ENCODE measurements at places on chromosomes 5 and 9.

DNA sequence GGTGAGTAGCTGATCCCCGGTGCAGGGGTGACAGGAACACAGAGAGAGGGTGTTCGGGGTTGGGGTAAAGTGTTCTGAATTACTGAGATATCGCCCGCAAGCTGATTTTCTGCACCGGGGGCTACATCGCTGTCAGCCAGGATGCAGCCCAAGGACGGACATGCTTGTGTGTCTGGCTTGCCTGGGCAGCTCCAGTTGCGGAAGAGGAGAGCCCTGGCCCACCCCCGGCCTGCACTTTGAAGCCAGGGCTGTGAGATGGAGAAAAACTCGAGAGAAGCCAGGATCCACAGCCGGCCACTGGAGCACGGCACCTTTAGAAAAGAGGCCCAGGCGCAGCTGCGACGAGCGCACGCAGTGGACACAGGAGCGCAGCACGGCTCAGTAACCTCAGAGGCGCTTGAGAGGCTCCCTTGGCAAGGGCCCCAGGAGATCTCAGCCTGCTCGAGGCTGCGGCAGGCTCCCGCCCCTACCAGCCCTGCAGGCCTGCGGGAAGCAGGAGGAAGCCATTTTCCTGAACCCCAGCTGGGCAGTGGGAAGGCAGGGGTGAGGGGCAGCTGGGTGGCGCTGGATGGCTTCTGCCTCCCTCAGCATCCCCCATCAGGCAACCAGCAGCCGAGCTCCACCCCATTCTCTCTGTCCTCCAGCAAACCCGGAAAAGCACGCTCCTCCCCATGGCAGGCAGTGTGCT, 59.2 kb downstream of the C9orf50 start:
- DNase-seq, result peak; percentile 44

DNA sequence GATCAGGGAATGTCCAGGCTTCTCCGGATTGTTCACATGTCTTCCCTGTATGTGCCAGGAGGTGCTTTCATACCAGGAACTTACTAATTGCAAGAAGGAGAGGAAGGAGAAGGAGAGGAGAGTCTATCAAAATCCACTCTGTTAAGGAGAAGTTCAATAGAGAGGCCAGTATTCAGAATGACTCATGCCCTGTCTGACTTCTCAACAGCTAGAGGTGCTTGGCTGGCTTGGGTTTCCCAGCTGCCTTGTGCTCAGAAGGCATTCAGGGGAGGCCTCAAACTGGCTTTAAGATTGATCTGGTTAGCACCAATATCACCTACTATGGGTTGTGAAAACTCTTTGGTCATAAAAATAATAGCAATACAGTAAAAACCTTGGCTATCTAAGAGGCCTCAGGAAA, 167.9 kb upstream of the GLRA1 start:
- DNase-seq, result no peak

DNA sequence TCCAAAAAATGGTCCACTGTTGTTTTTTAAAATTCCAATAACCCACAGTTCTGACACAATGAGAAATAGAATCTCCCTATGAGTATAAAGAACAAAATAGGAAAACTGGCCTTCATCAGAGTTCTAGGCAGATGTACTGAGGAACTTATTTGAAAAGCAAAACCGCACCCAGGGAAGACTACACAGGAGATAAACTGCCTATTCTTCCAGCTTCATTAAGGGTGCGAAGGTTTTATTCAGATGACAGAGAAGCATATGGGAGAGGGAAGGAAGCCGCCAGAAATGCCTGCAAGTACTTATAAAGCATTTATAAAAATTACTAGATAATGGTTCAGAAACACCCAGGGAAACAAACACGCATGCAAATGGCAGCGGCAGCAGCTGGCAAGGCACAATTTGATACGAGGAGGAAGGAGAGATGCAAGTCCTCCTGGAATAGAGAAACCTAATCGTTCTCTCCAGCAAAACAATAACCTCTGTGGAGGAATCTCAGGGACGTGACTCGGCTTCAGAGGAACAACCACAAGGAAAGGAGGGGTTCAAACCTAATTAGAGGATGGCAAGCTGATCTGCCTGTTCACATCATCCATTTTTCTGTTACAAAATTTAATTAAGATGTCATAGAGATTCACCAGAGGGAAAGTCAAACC, 9.0 kb downstream of the TTLL11 start:
- DNase-seq, result no peak

DNA sequence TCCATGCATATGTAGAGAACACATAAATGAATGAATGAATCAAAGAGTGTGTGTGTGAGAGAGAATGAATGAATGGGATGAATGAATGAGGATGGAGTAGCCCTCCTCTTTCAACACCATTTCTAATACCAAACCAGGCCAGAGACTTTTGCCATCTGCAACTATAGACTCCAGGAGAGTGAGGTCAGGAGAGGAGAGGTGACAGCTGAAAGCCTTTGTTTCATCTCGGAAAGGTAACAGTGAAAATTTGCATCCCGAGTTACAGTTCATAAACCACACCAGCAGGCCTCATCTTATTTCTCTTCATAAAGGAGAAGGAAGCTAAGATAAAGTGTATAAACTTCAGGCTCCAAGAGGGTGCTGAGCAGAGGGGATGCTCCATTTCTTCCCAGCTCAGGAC, 255.3 kb upstream of the KLF4 start:
- DNase-seq, result no peak

GRCh38 chr5:159059722-159060121, 40.0 kb downstream of the EBF1 start:
- no peak for DNase-seq

- peak; percentile 44 for DNase-seq
Measured at GRCh38 chr5:9596171-9596780, 33.9 kb downstream of the TAS2R1 start.

- DNase-seq, result peak; percentile 71
Measured at GRCh38 chr5:83281658-83282057, 189.9 kb upstream of the VCAN start.

DNA sequence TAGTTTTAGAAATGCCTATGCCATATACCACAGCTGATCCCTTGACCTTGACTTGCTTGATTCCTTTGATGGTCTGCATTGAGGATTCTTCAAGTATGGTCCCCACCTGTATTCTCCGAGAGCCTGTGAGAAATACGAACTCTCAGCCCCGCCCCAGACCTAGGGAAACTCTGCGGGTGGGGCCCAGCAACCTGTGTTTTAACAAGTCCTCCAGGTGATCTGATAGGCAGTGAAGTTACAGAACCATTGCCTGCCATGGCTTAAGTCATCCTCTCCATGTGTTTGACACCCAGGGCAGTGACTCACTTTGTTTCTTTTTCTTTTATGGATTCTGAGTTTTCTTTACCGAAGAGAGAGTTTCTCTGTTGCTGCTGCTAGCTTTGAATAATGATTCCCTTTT, 18.5 kb downstream of the FRMPD1 start:
- no peak for DNase-seq

GRCh38 chr5:40762705-40763104, 6.9 kb upstream of the TTC33 start:
- no peak for DNase-seq

DNA sequence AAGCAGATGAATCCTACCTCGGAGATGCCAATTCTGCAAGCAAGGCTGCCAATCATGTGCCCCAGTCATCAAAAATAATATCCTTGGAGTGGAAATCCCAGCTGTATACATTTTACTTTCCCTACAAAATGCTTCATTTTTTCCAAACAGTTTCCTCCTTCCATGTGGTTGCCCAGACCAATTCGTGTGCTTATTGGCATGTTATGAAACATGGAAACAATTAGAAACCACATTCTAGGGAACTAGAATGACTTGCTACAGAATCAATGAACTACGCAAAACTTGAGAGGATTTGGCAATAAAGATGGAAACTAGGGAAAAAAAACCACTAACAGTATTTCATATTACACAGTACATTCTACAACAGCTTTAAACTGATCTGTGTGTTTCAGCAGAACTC, 584.5 kb upstream of the DMAC1 start:
- no peak for DNase-seq

DNA sequence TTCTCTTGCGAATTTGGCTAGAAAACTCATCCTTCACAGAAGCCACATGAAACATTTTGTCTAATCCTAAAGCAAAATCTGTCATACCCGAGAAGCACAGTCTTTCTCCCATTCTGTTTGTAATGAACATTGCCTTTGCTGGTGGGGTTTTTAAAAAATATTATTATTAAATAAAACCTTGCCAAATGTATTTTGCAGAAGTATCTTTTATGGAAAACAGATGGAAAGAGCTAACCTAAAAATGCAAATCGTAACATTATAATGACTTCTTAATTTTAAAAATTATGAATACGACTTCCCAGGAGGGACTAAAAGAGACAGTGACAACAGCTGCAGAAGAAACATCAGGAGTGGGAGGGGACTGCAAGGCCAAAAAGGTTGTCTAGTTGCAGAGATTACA, 246.3 kb upstream of the TAS2R1 start:
- DNase-seq, result no peak

- DNase-seq, result no peak
Measured at GRCh38 chr9:37508834-37509206, 23.1 kb downstream of the POLR1E start.

DNA sequence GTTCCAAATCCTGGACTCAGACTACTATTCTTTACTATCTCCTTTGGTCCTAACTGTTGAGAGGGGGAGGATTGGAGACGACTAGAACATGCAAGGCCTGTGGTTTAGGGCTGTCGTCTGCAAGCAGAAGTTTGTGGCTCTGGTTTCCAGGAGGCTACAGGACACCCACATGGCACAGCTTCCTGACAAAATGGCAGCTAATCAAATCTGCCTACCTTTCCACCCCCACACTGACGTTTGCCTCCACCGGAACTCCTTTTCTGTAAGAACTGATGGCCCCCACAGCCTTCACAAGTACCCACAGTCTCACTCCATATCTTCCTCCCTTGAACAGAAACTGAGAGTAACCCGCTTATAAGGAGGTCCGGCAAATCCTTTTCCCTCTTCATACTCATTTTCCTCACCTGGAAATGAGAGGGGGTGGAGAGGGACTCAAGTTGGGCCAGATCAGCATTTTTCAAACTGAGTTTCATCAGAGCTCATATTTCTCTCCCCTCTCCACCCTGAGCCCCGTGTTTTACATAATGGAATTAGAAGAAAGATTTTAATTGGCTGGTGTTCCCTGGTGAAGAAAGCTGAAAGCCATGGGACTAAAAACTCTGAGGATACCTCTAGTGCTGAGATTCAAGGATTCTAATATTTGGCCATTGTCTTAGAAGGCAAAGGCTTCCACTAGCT, 5.2 kb downstream of the SLC31A2 start:
- DNase-seq, result no peak

DNA sequence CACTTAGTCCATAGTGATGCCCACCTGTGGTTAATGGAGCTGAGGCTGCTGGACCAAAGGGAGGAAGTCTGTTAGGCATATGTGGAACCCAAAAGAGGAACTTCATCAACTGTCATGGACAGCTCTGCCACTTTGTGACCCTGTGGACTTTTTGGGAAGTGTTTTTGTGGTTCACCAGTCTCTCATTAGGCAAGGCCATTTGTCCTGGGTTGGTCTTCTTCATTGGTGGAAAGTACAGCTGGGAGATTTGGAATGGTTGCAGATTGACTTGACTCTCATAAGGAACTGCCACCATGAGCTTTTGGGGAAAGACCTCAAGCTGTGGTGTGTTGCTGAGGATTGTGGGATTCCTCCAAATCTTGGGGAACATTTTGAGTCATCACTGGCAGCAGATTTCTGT, 31.9 kb upstream of the IL12B start:
- DNase-seq, result no peak

GRCh38 chr9:114028646-114029045, 49.5 kb downstream of the AMBP start:
- no peak for DNase-seq

DNA sequence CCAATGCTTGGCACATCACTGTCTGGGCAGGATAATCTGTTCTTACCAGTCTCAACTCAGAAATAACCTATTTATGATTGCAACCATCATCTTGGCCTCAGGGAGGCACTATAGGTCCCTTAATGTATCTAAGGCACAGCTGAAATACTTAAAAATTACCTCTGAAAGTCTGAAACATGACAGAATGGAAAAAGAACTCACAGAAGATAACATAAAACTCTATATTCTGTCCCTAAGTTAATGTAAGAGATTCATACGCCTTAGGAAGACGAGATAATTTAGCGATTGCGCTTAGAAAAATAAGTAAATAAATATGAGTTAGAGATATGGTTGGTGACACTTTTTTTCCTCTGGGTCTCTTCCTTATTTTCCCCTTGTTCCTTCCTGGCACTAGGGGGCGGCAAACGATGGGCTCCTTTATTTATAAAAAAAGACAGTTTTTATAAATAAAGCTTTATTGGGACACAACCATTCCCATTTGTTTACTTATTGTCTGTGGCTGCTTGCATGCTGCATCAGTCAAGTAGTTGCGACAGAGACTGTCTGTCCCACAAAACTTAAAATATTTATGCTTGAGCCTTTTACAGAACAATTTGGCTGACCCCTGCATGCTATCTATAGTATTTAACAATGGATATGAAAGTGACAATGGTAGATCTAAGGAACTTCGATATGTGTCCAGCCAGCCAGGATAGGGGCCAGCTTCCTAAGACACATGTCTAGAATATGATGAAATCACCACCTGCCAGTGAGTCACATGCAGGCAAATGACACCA, 79.6 kb downstream of the PDE4D start:
- peak; percentile 68 for DNase-seq

DNA sequence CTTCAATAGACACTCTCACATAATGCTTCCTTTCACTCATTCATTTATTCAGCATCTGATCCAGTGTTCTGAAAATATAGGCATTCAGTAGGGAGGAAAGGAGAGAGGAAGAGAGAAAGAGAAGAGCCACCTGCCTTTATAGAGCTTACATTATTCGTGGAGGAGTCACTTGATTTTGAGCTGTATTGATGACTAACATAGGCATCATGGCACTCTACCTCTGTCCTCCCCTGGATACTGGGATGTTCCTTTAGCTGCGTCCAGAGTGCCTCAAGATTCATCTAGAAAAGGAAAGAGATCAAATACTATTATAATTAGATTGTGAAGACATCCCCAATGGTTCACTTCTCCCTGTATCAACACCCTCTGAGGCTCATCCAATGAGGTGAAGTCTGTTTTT, 345.1 kb downstream of the SPATA31D1 start:
- DNase-seq, result no peak

Measured in EH (cell line).